ENCODE measurements at places on chromosomes 7 and 10.

GRCh38 chr7:150502519-150502918 lies 12.2 kb upstream of the GIMAP7 start:
- no peak for DNase-seq

GRCh38 chr7:142860968-142861367 lies 6.1 kb downstream of the EPHB6 start:
- DNase-seq, result no peak

- no peak for DNase-seq
Measured at GRCh38 chr10:65548001-65548400, 1377.8 kb upstream of the LRRTM3 start.

GRCh38 chr7:82594665-82595064 lies 151.1 kb upstream of the CACNA2D1 start:
- DNase-seq, result no peak

DNA sequence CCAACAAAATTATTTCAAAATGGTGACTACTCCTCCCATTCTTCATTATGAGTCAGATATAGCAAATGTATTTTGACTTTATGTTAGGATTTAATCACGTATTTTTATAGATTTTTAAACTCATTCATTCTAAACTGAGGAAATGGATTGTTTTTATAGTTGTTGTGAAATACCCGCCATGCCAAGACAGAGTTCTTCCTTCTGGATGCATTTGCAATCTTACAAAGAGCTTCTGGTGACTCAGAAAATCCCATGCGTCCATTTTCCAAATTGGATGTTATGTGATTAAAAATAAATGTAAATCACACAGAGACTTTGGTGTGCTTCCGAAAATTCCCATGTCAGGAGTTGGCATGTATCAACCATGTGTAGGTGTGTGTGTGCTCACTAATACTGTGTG lies 179.3 kb downstream of the TRIL start:
- no peak for DNase-seq

- no peak for DNase-seq
Measured at GRCh38 chr10:130073912-130074311, 36.7 kb downstream of the C10orf143 start.

DNA sequence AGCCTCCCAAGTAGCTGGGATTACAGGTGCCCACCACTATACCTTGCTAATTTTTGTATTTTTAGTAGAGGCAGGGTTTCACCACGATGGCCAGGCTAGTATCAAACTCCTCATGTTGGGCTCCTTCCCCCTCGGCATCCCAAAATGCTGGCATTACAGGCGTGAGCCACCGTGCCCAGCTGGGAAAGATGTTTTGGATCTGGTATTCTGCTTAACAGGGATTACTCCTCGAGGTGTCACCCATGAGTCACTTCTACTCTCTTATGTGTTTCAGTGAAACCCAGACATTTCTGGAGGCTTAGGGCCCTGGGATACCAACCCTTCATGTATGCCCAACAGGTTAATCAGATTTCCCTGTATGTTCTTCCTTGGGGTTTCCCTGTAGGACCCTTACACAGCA lies 11.8 kb upstream of the OPN4 start:
- DNase-seq, result no peak

DNA sequence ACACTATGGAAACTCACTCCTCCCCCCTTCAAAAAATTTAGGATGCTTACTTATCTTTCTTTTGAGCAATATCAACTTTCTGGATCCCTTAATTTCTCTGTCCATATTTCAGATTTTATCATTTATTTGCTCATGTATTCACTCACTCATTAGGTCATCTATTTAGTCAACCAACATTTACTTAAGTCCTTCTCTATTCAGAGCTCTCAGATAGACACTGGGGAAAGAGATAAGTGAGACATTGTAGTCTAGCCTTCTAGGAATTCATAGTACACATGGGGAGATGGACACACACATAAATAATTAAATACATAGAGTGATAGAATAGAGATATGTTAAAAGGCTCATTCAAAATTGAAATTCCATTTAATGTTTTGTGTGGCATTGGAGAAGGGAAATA lies 9.2 kb downstream of the CPN1 start:
- DNase-seq, result no peak
